ENCODE measurements at places on chromosomes 16 and 17.

GRCh38 chr17:72477491-72477890, 356.7 kb downstream of the SOX9 start:
- no peak for DNase-seq

DNA sequence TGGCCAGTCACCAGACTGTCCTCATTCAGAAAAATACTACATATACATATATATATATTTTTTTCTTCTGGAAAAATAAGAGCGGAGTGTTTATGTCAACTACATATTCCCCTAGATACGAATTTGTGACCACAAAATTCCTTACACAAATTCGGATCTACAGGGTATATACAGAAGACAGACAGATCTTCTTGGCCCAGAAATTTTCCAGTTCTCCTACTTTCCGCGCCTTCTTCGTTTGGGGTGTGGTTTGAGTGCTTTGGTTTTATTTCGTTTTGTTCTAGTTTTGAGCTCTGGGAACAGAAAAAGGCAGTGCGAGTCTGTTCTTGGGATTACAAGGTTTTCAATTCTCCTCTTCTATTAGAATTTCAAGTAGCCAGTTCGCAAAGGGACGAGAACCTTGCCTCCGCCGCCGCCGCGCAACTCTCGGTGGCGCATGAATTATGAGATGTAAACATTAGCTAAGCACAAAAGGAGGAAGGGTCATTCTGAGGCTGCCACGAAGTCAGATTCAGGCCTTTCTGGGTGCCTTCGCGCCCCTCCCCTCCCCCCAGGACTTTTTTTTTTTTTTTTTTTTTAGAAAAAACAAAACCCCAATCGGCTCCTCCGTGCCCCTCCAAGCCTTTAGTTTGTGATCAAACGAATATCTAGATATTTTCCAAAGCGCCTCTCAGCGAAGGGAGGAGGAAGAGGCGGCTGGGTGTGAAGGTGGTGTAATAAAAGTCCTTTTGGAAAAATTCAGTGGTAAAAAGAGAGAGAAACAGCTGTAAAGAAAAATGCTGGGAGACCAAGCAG, 1.8 kb upstream of the HOXB4 start:
- DNase-seq = no peak

DNA sequence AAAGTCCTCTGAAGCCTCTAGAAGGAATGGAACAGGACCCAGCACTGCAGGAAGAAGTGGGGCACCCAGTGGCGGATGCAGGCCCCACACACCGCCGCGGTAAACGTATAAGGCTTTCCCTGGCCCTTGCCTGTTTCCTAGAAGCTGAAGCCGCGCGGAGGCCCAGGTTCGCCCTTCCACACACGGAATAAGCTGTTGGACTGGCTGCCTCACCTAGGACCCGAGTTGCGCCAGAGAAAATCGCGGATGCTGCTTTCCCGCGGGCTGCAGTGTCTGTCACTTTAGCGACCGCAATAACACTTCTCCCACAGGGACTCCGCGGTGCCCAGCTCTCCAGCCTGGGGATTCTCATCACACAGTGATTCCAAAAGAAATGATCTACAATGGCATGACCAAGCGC, 1736.9 kb downstream of the TP53TG3F start:
- no peak for DNase-seq

- no peak for DNase-seq
These were observed 501 bp upstream of the AP2B1 start for GRCh38 chr17:35586569-35587073.

- DNase-seq = no peak
These were observed 1.5 kb downstream of the SCARF1 start for GRCh38 chr17:1643999-1644492.

- no peak for DNase-seq
These were observed 1.1 kb downstream of the ARL6IP1 start for GRCh38 chr16:18800293-18800692.

DNA sequence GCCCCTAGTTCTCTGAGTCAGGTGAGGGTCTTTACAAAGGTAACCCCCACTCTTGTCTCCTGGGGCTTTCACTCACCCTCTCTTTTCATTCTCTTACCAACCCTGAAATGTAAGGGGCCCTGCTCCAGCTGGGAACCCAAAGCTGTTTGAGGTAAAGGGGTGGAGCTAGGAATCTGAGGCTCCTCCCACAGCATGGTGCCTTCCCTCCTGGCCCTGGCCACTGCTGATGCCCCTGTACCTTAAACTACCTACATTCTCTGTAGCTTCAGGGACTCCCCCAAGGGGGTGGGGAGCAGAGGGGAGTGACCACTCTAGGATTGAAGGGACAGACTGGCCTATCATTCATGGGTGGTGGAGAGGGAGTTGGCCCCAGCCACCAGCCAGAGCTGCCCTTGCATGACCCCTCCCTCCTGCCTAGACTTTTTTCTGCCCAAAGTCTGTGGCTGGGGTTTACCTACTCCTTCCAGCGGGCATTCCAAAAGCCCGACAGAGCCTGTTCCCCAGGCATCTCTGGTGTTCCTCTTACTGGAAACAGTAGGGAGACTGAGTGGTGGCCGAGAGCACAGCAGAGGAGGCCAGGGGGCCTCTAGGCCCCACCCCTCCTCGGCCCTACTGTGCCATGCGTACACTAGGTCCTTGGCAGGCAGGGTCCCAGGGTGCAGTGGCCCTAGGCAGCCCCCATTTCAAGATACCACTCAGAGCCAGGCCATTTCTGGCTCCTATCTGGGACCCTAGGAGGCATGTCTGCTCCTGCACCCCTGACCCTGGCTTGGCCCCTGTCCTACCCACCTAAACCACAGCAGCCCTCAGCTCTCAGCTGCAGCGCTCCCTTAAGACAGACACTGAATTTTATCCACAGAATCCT, 9.5 kb downstream of the DOK4 start:
- no peak for DNase-seq

- DNase-seq = no peak
These were observed 536.9 kb upstream of the CDH11 start for GRCh38 chr16:65658787-65659220.

DNA sequence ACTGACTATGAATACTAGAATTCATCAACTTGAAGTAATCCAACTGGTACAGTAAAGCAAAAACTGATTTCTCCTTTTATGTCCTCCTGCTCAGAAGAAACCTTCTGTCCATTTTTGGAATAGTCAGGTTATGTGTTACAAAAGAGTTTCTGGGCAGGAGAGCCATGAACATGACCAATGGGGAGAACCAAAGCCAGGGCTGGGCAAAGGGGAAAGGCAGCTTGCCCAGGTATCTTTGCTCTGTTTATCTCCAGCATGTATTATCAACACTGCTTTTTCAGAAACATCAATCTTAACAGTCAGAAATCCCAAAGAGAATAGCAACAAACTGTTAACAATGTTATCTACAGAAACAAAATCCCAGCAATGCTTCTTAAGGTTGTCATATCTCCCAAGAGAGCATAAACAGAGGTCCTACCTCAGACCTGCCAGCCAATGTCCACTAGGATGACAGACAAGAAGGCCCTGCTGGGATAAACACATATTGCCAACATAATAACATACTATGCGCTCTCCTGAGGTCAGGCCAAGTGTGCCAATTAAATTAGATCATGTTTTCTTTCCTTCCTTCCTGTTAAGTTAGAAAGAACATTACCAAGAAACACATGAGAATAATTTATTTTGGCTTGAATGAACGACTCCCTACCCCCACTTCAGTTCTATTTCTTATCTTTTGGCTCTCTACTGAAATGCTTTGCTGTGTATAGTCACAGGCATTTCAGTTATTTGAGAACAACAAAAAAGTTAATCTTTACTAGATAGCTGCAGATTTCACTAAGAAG, 28.0 kb downstream of the BLMH start:
- no peak for DNase-seq

DNA sequence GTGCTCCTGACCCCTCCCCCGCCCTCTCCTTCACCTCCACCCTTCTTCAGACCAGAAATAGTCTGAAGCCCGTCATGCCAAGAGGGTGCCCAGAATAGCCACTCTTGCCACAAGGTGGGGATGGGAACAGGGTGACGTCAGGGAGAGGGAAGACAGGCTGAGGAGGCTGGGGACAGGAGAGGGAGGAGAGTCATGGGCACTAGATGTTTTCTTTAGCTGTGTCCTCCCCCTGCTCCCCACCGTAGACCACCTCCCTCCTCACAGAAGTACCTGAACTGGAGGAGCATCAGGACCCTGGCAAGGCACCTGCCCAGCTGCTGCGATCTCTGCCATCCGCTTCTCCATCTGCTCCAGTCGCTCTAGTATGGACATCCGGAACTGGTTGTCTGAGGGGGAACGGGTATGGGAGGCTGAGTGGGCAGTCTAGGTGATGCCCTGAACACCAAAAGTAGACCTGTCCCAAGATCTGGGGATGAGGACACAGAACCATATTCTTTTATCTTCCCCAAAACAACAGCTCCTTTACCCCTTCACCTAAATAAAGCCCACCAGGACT, 6.6 kb upstream of the SPAG7 start:
- DNase-seq = no peak

DNA sequence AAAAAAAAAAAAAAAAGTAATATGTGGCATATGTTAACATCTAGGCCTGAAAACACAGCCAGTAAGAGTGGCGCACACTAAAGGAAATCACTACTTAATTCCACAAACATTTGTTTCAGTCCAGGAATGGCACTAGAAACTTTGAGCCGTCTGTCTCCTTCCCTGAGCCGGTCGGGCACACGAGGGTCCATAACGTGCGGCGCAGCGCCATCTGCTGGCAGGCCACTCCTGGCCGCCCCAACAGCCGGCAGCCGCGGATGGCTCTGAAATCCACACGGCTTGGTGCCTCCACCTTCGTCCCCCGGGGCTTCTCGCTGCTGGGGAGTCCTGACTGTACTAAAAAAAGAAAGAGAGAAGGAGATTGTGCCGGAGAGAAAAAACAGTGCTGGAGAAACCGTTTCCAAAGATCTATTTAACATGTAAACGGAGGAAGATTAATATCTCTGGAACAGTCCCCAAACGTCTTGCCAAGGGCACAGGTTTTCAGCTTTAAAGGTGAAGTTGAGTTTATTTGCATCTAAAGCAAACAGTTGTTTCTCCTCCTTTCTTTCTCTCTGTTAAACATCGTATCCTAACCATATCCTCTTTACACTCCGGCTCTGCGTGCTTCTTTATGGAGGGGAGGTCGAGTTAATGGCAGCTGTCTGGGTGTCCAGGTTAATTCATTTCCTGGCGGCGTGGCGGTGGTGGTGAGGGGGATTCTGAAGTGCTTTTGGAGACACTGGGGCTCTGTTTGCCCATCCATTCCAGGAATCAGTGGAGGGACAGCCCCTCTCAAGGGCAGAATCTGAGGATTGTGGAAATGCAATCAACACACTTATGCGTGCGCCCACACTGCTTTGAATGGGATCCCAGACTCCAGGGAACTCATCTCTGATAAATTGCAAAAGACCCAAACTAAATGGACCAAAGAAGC, 611.3 kb upstream of the SALL1 start:
- DNase-seq = no peak

DNA sequence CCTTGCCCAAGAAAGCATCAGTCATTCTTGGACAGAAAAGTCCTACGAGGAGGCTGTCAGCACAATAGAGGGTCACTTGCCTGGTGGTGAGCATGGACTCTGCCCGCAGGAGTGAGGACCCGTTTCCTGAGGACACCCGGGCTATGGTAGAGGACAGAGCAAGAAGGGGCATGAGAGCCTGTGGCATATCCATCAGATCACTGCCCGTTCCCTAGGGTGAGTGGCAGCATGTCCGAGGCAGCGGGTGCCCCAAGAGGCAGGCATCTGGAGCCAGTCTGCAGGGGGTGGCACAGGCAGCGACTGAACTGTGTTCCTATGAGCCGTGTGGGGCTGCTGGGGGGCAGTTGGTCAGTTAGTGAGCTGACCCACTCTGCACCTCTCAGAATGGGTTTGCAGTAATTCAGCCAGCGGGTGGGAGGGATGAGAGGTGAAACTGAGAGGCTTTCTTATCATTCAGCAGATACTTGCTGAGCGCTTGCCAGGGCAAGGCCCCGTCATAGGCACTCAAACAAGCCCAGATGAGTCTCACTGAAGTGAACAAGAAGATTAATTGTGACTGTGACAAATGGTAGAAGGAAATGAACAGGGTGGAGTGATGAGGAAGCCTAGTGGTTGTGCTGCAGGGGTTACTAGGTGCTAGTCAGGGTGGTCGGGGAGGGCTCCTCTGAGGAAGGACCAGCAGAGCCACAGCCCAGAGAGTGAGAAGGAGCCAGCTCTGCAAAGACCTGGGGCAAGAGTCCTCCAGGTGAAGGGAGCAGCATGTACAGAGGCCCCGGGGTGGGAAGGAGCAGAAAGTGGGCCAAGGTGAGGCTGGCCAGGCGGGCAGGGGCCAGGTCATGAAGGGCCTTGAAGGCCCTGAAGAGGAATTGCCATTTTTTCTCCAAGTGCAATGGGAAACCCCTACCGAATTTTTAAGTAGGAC, 87.9 kb downstream of the CLEC16A start:
- DNase-seq = no peak

DNA sequence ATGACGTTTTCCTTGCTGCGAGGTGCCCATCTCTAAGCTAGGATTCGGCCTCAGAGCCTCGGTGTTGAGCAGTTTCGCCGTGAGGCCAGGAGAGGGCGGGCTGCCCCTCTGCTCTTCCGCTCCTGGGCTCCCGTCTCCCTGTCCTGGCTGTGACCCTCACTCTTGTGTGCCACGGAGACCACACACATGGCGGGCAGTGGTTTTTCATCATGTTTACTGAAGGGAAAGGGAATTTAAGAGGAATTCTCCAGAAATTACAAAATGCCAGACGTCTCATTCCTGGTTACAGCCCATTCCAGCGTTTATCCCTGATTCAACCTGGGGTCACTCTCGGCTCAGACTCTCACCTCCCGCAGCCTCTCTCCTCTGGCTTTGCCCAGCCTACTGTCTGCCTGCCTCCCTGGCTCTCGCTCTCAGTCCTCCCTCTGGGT, 96.8 kb upstream of the ELAC2 start:
- no peak for DNase-seq

DNA sequence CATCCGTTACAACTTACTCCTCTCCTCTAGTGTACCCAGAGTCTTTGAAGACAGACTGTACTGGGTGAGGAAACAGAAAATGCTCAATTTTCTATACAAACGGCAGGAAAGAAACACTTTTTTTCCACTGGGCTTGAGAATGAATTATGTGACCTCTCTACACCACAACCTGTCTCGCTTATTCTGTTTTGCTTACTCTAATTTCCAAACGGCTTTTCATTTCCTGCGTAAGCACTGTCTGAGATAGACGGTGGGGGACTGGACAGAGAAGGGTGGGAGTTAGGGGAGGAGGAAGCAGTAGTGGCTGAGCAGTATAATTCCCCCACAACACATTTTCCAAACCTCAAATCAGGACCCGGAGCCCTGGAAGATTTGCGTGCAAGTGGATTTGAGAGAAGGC, 191.4 kb upstream of the SDK2 start:
- DNase-seq = no peak

- DNase-seq = no peak
These were observed 265.9 kb downstream of the SOX9 start for GRCh38 chr17:72386619-72387237.

All from stimulated activated CD4-positive, alpha-beta T cell treated with anti-CD3 and anti-CD28 coated beads, Interleukin-1b, Interleukin-23, amount 100 ng/mL, for 1 hour (primary cell).